ENCODE measurements at places on chromosomes 5 and 9. TPM values are rescaled to one million over a fixed set of nuclear protein-coding genes. Genes with fewer than 3 reads are reported as not detected.

Gene PCDHGC5
- total RNA-seq = not detected

Gene TRPM3
- 3.1 TPM for total RNA-seq

GRCh38 chr5:25414742-25415141, 770.0 kb upstream of the CDH10 start:
- no peak overlapping the region for H3K4me3 ChIP-seq
- DNase-seq = no peak
- no peaks in the 10 kb centered on the region for H3K4me1 ChIP-seq

DNA sequence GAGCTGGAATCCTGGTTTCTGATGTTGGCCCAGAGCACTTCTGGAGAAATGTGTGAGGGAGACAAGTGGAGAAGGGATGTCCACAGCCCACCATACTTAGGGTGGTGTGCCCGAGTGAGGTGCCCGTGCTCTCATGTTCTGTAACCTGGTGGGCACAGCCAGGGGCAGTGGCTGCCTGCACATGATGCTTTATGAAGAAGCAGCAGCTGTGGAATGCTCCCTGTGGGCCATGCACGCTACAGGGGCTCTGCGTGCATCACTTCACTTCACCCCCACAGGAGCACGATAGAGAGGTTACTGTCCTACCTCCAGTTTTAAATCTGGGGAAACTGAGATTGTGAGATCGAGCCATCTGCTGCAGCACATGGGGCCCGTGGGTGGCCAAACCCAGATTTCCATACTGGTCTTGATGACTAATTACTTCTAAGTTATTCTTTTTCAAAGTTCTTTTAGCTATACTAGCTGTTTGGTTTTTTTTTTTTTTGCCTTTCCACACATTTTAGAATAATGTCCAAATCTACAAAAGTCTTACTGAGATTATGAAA, 441.6 kb downstream of the GADD45G start:
- H3K36me3 ChIP-seq = no peaks in the 10 kb centered on the region
- DNase-seq = no peak
- no peaks in the 10 kb centered on the region for H3K27me3 ChIP-seq
- H3K27ac ChIP-seq = no peak overlapping the region
- no peaks in the 10 kb centered on the region for H3K4me1 ChIP-seq

GRCh38 chr5:26487553-26487952, 550.8 kb downstream of the CDH9 start:
- no peaks in the 10 kb centered on the region for H3K27me3 ChIP-seq
- no peaks in the 10 kb centered on the region for H3K4me1 ChIP-seq
- no peak overlapping the region for H3K27ac ChIP-seq
- H3K4me3 ChIP-seq = no peak overlapping the region
- no peak for DNase-seq

All from stomach (tissue), 19 donors.